ENCODE measurements at places on chromosomes 1 and 21. TPM values are rescaled to one million over a fixed set of nuclear protein-coding genes. Genes with fewer than 3 reads are reported as not detected.

GRCh38 chr1:230105754-230106625, 39.0 kb downstream of the GALNT2 start:
- DNase-seq, result no peak

DNA sequence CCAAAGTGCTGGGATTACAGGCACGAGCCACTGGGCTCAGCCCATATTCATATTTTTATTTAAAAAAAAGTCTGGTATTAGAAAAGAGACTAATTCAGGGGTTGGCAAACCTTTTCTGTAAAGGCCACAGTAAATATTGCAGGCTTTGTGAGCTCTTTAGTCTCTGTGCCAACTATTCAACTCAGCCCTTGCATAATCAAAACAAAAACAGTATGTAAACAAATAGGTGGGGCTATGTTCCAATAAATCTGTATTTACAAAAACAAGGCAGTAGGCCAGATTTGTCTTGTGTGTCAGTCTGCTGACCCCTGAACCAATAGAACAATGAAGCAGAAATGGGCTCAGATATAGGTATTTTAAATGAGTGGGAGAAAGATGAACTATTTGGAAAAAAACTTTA, 49.3 kb downstream of the CDC42BPA start:
- DNase-seq, result no peak

DNA sequence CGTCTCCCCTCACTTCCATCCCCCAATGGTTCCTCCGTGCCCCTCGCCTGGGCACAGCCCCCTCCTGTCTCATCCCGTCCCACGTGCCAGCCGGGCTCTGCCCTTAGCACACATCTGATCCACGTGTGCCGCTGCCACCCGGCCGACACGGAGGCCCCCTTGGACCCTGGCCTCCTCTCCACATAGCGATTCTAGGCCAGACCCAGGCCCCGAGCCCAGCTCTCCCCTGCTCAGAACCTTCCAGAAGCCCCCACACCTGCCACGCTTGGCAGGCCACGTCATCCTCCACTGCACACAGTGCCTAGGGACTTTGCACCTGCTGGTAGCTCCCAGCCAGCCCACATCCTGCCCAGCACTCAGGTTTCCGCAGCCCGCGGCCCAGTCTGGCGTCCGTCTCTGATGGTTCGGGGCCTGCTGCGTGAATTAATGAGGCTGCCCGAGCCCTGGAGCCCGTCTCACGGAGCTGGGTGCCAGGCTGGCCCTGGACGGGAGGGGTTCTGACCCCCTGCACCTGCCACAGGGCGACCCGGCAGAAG, 20.1 kb downstream of the PLCH2 start:
- DNase-seq, result no peak

DNA sequence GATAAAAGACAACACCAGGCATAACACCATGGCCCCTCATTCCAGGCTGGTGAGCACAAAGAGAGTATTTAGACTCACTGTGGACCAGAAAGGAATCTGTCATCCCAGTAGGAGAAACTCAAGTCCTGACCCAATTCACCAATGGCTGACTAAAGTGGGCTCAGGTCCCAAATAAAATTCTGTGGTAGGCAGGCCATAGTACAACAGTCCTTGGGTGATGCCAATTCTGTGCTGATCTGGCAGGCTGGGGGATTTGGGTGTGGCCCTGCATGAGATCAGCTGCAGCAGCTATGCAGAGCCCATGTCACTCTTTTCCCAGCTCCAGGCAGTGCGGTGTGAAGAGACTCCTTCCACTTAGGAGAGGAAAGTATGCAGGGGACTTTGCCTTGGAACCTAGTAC, 245.1 kb downstream of the LBR start:
- no peak for DNase-seq

DNA sequence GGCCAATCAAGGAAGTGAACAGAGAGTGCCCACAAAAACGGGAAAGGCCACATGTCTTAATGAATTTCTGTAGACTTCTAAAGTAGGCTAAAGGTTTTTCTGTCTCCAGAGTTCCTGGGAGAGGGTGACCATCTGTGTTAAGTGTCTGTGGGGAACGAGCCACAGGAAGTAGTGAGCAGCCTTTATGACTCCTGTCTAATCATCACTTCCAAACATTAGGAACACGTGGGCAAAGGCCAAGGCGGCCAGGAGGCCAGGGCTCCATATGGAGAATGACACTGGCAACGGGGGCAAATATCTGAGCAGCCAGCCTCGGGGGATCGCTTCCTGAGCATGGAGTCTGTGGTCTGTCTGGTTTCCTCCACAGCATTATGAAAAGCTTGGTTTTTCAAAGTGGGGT, 7.1 kb downstream of the FAM89A start:
- no peak for DNase-seq

DNA sequence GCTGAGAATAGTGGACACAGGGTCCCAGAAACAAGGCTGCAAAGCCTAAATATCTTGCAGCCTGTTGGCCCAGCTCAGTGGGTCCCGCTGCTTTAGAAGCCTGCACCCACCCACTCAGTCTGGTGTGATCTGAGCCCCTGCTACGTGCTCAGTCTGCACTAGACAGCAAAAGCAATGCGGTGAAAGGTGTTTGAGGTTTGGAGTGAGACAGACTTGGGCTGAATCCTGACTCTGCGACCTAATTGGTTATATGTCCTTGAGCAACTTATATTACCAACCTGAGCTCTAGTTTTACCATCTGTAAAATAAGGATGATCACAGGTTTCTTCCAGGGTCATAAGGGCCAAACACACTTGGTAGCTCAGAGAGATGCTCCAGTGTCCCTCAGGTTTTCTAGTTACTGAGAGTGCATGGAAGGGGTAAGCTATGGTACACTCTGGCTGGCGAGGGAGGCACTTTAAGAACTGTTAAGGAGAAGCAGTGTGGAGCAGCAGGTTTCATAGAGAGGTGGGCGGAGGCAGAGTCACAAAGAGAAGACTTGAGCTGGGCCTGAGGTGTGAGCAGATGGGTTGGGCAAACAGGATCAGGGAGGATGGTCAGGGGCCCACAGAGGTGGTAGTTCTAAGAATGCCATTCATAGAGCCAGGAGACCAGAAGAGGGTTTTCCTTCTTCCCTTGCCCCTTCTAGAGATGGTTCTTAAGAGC, 10.1 kb downstream of the TMEM200B start:
- no peak for DNase-seq

DNA sequence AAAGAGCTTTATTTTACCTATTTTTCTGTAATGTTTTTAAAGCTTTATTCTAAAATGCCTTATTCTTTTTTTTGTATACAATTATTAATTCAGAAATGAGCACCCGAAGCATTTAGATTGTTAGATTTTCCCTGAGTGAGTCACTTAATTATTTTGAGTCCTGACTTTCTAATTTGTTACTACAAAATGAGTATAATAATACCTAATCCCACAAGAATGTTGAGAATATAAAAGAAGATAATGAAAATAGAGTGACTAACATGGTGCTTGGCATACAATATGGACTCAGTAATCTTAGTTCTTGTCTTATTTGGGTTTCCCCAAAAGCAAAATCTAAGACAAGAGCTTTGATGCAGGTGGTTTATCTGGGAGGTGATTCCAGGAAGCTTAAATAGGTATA, 142.2 kb downstream of the LHX8 start:
- DNase-seq, result no peak

DNA sequence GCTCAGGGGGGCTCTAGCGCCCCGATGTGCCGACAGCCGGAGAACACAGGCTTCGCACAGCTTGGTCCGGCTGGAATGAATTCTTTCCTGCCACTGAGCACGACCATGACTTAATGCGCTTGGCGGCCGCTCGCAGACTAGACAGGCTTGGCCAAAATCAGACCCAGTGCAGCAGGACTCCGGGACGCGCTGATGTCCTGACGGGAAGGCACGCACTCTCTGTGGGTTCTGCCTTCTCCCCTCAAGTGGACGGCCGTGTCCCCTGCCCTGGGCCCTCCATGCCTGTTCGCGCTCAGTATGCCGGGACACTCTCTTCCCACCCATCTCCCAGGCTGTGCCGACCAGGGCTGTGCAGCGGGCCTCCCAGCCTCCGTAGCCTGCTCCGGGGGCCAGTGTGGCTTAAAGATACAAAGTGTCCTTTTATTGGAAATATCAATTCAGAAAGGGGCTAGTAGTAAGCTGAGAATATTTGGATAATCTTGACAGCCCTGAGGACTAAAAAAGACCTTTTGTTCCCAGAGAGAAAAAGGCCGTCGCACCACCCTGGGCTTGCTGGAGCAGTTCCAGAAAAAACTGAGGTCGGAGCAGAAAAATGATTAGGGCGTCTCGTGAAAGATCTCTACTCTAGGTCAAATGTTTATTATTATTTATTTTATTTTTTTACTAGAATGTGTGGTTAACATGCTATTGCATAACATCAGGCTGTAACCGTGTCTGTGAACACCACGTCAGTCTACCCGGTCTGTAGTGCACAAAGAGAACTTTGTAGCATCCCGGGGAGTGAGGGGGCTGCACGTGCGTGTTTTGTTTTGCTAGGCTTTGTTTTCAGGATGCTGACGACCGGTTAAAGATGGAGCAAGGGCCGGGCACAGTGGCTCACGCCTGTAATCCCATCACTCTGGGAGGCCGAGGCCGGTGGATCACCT, 88.1 kb upstream of the ARHGEF16 start:
- peak; percentile 64 for DNase-seq

DNA sequence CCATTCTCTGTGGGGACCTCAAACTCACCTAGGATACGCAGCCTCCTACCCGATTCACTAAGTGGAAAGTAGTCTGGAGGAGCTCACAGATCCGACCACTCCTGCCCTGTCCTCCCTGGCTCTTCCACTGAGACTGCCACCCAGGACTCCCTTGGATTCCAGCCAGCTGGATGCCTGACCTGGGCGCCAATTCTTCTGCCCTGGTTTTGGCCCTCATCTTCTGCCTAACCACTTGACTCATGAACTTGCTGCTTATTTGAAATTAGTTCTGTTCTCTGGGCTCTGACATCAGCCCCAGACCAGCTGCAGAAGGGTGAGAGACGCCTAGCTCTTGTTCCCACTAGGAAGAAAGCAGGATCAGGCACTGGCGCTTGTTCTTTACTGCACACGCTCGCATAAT, 48.9 kb downstream of the SLC35D1 start:
- DNase-seq, result no peak

DNA sequence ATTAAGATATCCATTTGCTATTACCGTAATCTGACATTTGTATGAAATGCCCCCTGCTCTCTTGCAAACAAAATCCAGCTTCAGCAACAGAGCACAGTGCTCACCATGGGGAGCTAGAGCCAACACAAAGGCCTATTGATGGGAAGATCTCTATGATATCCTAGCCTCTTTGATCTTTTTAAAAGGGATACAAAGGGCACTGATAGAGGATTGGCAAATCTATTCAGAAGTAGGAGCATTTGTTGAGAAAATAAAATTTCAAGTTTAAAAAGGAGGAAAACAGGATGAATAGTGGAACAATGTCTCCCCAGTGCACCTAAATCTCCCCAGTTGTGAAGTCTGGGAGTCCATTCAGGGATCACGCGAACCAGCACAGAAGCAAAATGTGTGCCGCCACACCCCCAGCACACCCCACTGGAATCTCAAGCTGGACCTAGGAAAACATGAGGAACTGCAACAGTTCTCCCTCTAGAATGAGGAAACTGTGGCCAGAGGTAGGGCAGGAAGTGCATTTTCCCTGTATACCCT, 32.2 kb downstream of the MRAP start:
- no peak for DNase-seq

GRCh38 chr1:28893403-28894102, 20.8 kb upstream of the EPB41 start:
- no peak for DNase-seq

DNA sequence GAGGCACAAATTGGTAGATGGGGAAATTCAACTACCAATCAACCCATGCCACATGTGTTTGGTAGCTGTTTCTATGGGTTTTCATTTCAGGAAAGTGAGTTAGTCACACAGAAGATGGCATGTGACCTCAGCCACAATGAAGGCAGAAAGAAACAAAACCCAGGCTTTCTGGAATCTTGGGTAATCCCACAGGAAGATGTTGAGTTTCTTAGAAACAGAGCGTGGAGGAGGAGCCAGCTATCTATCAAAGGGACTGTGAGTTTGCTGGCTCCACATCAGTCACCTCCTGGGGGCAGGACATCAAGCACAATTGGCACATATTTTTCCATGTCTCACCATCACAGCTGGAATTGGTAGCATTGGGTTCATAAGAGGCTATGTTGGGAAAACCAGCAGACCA, 188.9 kb upstream of the PLXNA2 start:
- DNase-seq, result no peak

GRCh38 chr1:84505493-84506001, 639 bp upstream of the SPATA1 start:
- peak; percentile 79 for DNase-seq

GRCh38 chr1:212544110-212544509, 64.5 kb upstream of the ATF3 start:
- no peak for DNase-seq

GRCh38 chr1:173002891-173003838, 47.6 kb downstream of the TNFSF18 start:
- DNase-seq, result peak; percentile 36

- no peak for DNase-seq
These were observed 10.8 kb upstream of the TIAM1 start for GRCh38 chr21:31354604-31355443.

GRCh38 chr1:226779561-226779960, 40.5 kb upstream of the ITPKB start:
- DNase-seq, result no peak

GRCh38 chr1:155424091-155424490, 103.4 kb downstream of the RUSC1 start:
- no peak for DNase-seq

DNA sequence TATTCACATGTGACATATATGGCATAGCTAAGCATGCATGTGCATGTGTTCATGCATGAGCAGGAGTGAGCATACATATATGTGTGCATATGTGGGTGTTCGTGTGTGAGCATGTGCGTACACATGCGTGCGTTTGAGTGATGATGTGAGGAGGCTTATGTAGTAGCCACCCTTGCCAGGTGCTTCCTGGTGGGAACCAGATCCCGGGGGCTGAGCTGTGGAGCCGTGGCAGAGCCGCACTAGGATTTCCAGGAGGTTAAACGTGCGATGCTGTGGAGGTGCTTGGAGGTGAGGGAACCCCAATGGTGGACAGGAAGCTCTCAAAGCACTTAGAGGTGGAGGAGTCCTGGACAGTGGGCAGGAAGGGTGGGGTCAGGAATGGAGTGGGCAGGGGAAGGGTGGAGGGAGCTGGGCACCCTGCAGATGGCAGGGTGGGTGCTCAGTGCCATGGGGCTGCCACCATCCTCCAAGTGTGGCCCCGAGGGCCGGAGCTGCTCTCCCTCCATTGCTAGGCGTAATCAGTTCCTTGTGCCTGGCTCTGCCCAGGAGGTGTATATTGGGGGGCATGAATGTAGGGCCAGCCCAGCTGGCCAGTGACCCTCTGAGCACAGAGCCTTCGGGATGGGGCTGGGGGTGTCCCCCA, 48.5 kb downstream of the COL18A1 start:
- DNase-seq, result peak; percentile 13

The NHLH1 gene
- total RNA-seq, result 0.10 TPM

The SPRR2A gene
- not detected for total RNA-seq

The ADAMTS1 gene
- total RNA-seq, result 139 TPM

The HAO2 gene
- not detected for total RNA-seq

The ORC1 gene
- total RNA-seq, result 0.52 TPM

The RASSF5 gene
- total RNA-seq, result 10.0 TPM

The CGN gene
- 2.7 TPM for total RNA-seq

The LCE1D gene
- not detected for total RNA-seq

The OPN3 gene
- total RNA-seq, result 5.8 TPM

Measured in left cardiac atrium (tissue), 4 donors.